NCI-H1092 (cell line): ENCODE measurements at places on chromosomes 16 and 17.

GRCh38 chr17:8681170-8681949 is 50.8 kb upstream of the MYH10 start:
- no peak for DNase-seq

- DNase-seq = no peak
Observed at GRCh38 chr16:77589071-77589765, 133.1 kb upstream of the NUDT7 start.

DNA sequence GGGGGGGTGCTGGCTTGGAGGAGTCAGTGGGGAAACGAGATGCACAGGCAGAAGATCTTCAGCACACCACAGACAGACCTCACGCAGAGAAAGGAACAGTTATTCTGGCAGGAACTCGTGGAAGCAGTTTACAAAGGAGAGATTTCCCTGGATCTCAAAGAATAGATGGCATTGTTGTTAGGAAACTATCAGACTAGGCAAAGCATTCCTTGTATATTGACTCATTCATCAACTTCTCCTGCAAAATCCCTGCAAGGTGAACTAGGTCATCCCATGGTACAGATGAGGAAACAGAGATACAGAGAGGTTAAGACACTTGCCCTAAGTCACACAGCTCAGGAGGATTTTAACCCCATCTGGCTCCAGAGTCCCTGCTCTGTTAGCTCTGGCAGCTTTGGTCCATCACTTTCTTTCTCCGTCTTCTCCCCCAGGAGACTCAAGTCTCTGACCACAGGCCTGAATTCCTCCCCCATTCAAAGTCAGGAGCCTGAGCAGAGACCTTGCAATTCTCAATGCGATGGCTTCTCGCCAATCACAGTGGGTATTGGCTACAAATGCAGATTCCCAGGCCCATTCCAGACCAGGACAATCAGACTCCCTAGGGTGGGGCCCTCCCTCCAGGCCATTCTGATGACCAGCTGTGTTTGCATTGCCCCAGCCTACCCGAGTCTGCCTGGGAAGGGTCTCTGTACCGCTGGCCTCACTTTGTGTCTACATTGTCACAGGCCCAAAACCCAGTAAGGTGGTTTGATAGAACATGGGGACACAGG is 56.4 kb downstream of the LITAF start:
- DNase-seq = no peak

DNA sequence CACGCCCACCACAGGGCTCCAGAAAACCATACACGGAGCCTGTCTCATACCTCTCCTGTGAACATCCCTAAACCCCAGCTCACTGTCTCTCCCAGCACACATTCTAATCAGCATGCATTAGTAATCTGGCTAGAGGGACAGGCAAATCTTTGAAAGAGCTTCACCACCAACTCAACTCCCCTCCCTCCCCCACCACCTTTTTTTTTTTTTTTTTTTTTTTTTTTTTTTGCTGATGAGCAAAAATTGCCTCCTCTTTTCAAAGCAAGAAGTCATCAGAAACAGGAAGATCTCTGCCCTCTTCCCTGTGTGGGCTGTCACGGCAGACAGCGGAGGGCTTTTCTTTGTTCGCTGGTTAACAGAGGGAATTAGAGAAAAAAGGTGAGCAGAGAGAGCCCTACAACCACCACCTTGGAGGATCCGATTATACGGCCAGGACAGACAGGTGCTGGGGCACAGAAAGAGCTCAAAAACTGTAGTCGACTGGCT is 19.9 kb downstream of the GAS7 start:
- no peak for DNase-seq

DNA sequence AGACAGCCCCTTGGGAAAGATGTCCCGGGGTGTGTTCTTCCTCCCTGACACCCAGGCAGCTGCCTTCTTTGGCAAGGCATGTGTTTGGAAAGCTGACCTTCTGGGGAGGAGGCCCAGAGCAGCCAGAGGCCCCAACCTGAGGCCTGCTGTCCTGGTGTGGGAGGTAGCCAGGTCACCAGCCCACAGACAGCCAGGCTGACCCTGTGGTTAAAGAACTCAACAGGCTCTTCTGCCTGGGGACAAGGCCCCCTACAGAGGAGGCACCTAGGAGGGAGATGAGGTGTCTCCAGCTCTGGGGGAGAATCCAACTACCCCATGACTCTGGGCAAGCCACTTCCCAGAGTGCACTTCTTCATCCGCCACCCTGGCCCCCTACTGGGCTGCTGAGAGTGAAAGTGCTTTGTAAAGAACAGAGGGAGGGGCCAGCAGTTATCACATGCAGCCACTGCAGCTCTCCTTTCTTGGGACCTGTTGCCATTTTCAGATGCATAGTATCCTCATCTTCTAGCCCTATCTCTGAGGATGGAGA is 13.1 kb upstream of the SREBF1 start:
- no peak for DNase-seq

DNA sequence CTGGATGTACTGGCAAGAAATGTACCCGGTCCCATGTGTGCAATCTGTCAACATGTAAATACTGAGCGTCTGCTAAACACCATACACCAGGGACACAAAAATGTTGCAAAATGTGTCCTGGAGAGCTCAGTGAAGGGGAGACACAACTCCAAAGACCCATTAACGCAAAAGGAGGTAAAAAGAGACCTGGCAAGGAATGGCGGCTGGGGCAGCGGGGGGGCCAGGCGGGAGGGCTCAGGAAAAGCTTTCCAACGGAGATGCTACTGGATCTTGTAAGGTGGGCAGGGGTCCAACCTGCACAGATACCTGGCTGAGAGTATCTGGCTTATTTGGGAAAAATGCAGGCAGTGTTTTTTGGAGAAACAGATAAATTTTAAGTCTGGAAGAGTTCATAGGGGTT is 40.7 kb downstream of the ADCY9 start:
- no peak for DNase-seq
